Frontal cortex (tissue), 4 donors: ENCODE measurements at places on chromosomes 6 and 20.

GRCh38 chr6:43442935-43443334 lies 12.4 kb downstream of the DLK2 start:
- DNase-seq: no peak

DNA sequence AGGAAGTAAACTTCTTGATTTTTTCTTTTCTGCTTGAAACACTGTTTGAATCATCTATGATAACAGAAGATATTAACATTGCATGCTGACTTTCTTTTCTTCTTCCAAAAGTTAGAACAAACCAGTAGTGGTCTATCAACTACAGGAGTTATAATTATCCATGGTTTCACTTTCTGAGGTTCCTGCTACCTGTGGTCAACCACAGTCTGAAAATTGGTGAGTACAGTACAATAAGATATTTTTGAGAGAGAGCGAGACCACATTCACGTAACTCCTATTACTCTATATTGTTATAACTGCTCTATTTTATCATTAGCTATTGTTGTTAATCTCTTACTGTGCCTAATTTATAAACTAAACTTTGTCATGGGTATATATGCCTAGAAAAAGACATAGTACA lies 86.1 kb downstream of the MAP7 start:
- no peak for DNase-seq

- no peak for DNase-seq
Measured at GRCh38 chr6:50333696-50334095, 284.0 kb upstream of the DEFB112 start.

DNA sequence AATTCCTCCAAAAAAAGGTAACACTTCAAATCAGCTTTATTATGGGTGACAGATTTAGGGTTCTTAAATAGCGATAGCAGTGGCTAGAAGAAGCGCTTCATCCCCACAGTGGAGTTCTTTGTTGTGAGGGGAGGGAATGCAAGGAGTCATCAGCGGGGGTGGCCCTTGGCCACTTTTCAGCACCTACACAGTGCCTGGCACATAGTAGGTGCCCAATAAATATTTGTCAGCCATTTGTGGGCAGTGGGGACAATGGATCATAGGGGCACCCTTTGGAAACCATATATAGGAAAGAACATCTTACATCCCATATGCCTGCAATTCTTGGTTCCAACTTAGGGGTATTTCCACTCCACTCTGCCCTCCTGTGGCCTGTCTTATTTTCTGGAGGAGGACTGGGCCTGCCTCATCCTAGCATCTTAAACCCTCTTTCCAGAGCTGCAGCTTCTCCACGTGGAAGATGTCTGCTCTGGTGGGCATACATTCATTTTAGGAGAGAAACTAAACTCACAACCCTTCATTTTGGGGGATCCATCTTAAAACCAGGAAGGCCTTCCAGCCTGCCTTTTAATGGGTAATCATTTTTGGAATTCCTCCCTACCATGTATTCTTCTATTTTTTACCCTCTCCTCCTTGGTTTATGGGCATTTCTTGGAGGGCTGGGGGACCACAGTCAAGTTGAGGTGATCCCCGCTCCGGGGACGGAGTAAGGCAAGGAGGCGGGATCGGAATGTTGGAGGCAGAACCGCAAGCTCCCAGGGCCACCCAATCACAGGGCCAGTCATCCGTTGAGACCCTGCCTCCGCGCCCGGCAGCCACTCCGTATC lies 2.6 kb upstream of the GPSM3 start:
- DNase-seq: no peak

DNA sequence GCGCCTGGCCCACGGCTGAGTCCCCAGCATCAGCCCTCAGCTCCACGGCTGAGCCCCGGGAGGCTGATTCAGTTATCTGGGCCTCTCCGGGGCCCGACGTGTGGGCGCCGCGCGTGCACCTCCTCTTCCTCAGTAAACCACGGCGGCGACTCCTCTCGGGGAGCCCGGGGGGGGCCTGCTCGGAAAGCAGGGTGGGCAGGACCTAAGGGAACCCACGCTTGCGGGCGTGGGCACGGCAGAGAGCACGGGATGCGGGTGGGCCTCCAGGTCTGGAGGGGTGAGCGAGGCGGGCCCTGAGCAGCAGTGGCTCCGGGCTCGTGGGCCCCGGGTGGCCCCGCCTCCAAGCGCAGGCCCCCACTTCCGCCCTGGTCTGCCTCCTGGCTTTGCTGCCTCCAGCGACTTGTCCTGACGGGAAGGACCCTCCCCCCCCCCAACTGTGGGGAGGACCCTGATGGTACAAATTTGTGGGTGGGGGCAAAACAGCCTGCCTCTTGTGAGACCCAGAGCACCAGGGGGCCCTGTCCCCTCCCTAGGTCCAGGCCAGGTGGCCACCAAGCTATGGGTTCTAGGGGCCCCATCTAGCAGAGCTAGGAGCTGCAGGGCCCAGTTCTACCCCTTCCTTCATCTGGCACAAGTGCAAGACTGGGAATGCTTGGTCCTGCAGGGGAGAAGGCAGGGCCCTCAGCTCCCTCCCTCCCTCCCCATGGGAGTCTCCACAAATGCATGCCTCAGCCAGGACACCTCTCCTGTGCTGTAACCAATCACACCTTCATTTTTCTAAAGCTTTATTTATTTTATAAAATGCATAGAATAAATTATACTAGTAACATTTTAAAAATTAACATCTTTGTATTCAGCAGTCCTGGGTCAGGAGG lies 16.9 kb downstream of the UCKL1 start:
- DNase-seq: no peak

- no peak for DNase-seq
Measured at GRCh38 chr20:40769677-40770285, 80.7 kb upstream of the MAFB start.

- DNase-seq: no peak
Measured at GRCh38 chr6:85892346-85892745, 249.7 kb upstream of the SYNCRIP start.

- DNase-seq: no peak
Measured at GRCh38 chr6:145031962-145032361, 703.4 kb downstream of the EPM2A start.

DNA sequence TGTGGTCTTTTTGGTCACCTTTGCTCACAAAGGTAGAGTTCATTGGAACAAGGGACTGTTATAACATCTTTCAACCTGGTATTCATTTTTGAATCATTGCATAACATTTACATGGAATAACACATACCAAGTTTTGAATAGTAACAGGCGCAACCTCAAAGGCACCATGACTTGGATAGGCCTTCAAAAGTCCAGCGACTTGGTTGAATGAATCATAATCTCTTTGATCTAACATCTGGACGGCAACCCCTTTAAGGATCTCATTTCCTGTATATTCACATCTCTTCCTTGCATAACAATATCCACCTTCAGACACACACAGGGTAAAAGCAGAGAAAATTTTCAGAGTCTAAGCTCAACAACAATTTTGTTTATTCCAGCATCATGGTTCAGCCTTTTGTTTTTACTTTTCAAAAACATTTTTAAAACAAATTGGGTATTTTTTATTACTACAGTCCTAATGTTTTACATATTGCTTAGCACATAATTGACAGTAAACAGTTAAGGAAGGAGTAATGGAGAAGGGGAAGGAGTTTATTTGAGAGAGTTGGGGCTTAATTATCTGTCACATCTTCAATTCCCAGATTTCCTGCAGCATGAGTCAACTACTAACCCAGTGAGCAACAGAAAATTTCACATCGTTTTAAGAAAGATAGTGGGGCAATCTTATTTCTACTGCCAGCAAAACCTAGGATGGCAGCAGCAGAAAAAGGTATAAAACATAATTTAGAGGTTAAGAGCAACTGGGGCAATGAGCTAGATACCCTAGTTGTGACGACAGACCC lies 41.8 kb upstream of the F13A1 start:
- no peak for DNase-seq

GRCh38 chr20:34990661-34991214 lies 35.1 kb downstream of the MYH7B start:
- no peak for DNase-seq

DNA sequence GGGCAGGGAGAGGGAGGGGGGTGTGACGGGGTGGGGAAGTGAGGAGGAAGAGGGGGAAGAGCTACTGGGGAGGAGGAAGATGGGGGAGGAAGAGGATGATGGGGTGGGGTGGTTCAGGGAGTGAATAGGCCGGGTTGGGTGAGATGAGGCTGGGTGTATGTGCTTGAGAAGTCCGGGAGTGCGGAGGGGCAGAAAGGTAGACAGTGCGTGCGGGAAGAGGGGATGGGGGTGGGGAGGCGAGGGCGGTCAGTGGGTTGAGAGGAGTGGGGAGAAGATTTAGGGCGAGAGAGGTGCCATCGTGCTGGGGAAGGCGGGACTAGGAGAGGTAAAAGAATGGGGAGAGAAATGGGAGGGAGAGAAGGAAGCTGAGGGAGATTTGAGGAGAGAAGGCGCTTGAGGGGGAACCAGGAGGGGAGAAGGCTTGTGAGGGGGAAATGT lies 30.9 kb upstream of the NOTCH4 start:
- no peak for DNase-seq

GRCh38 chr6:28134015-28134414 lies 7.7 kb upstream of the ZKSCAN8 start:
- no peak for DNase-seq

- no peak for DNase-seq
Measured at GRCh38 chr6:91965872-91966271, 1379.0 kb upstream of the MAP3K7 start.

GRCh38 chr6:72440611-72441010 lies 181.3 kb upstream of the KCNQ5 start:
- no peak for DNase-seq

DNA sequence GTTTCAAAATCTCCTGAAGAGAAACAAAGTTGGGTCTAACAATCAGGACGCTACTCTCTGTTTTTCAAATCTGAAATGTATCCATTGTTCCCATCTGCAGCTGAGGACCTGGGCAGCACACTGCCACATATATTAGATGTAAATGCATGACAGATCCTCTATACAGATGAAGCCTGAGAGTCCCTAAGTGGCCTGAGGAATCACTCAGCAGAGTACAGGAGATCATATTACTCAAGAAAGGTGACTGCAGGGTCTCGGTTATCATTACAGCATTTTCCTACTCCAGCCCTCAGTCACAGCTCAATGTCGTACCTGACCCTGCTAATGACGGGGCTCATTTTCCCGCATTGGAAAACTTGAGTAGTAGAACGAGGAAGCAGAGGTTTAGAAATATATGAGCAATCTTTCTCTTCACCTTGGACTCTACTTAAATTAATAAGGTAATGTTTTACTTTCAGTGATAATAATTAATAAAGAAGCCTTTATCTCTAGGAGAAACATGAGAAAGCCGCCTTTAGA lies 256.2 kb upstream of the IRAK1BP1 start:
- no peak for DNase-seq

DNA sequence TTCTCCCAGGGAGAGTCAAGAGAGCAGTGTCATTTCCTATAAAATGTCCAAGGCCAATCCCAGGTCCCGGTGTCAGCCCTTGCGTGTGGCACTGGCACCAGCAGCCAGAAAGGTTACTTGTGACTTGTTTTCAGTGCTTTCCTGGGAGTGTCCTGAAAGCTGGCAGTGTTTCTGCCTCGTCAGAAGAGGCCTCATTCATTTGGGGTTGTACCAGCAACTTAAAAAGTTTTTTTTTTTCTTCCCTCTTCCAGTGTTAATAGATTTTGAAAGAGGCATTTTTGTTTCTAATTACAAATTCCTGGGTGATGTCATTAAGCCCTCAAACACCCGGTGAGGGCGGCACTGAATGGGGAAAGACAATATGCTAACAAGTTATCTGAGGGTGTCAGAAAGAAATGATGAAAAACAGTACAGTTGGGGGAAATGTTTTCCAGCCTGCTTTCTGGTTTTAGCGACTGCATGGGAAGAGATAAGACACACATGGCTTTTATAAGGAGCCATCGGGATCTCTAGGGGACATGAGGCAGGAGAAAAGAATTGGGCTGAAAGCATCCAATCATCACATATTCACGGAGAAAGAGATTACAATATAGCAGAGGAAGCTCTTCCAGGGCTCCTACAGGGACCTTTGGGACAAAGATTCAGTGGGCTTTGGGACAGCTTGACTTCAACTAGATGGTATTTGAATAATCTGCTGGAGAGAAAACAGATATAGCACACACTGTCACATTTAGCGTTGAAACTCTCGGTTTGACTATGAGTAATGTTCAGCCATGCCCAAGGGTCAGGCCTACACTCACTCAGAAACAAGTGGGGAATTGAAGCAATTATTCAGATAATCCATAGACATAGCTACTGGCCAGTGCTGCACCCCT lies 153.0 kb downstream of the BCAS1 start:
- no peak for DNase-seq

DNA sequence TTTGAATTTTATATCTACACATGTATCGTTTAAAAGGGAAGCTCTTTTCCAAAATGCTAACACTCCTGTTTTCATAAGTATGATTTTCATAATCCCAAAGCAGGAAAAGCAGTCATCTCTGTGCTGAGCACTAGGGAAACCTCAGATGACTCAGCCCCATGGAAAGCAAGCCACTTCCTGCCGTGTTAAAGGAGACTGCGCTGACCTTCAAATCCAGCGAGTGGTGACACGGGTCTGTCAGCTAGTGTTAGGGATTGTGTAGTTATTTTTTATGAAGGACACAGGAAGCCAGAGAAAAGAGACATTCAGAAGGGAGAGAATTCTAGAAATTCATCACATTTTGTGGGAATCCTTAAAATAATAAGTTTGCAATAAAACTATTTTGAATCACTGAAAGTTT lies 57.0 kb upstream of the CD93 start:
- no peak for DNase-seq

- DNase-seq: no peak
Measured at GRCh38 chr6:167678102-167679101, 148.3 kb upstream of the AFDN start.
